ENCODE measurements at places on chromosomes 2 and 18. TPM values are rescaled to one million over a fixed set of nuclear protein-coding genes. Genes with fewer than 3 reads are reported as not detected.

- no peak for DNase-seq
Observed at GRCh38 chr2:30713698-30714097, 93.5 kb downstream of the CAPN13 start.

- DNase-seq: no peak
Observed at GRCh38 chr2:1049691-1050090, 99.0 kb downstream of the SNTG2 start.

- no peak for DNase-seq
Observed at GRCh38 chr2:131023758-131024157, 69.5 kb downstream of the FAM168B start.

- DNase-seq: no peak
Observed at GRCh38 chr2:148028781-148029180, 7.9 kb downstream of the MBD5 start.

- no peak for DNase-seq
Observed at GRCh38 chr2:30201990-30202389, 29.3 kb upstream of the LBH start.

DNA sequence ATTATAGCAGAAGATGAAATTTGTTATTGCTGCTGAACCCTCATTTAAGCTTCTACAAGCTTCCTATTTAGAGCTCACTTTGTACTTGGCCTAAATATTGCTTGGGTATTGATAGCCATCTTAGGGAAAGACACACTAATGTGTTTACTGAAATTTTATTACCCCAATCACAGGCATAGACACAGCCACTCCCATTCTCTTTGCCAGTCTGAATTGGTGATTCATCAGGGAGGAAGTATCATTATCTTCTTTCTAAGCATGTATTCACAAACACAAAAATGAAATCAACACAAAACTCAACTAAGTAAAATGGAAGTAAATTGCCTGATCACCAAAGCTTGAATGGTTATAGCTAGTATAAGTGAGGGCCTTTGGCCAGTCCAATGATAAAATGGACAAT, 666.3 kb downstream of the TSN start:
- no peak for DNase-seq

- DNase-seq: no peak
Observed at GRCh38 chr2:11863103-11863502, 116.7 kb downstream of the LPIN1 start.

Gene DPYSL5
- polyA plus RNA-seq: not detected

GRCh38 chr2:144833075-144833637, 313.2 kb upstream of the ZEB2 start:
- DNase-seq: no peak

- no peak for DNase-seq
Observed at GRCh38 chr2:47218899-47219525, 63.9 kb upstream of the STPG4 start.

Gene SCYGR5
- not detected for polyA plus RNA-seq

DNA sequence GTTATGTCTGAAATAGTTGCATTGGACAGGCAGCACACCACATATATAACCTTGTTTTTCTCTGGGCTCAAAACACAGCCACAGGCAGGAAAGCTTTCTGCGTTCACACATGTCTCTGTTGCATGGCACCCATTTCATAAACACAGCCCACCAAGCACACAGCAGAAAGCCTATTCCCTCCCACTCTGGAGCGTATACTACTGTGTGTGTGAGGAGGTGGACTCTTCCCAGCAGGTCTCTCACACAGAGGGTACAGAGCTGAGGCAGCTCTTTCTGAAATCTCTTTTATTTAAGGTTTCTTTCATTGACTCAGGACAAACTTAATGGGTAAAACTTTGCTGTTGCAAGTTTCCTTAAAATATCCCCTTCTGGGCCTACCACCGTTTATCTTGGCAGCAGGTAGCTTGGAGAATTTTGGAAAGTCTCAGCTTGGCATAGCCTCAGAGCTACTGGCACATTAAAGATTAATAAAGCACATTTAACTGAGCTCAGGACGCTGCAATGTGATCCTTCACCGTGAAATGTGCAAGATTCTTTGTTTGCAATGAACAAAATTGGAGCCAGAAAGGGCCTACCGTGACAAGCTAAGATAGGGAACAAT, 105.1 kb upstream of the NCKAP5 start:
- DNase-seq: no peak

Gene SERPINB12
- 0.05 TPM for polyA plus RNA-seq

GRCh38 chr2:62452701-62453454, 53.1 kb downstream of the TMEM17 start:
- DNase-seq: peak; percentile 62

DNA sequence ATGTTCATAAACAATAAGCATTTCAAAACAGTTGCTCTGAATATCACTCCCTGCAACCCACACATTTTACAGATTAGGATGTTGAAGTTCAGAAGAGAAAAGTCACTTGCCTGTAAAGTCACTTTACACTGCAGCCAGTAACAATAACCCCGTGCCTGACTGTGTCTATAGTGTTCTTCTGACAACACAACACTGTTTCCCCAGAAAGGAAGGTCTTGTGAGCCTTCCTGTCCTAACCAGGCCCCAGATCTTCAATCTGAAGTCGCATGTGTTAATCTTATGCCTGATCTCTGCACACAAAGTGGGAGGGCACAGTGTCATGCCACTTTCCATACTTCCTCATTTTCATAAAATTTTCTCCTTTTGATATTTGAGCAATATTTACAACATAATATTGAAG, 120.2 kb downstream of the FEZ2 start:
- DNase-seq: no peak

DNA sequence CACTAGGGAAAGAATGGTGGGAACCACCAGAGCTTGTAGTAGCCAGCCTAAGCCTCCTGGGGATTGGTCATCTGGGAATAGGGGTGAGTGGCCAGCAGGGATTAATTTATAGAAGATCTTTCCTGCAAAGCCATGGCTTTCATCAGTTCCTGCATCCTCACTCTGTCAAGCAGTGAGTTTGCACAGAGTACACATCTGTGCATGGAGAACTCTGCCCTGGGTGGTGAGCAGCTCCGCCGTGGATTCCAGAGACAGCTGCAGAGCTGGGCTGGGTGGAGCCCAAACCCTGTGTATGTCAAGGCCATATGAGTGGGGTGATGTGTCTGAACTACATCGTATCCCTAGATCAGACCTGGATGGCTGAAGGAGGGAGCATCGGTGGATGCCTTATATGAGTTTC, 182.2 kb downstream of the GLI2 start:
- DNase-seq: no peak

Gene PKDCC
- 0.05 TPM for polyA plus RNA-seq

Gene MC2R
- not detected for polyA plus RNA-seq

DNA sequence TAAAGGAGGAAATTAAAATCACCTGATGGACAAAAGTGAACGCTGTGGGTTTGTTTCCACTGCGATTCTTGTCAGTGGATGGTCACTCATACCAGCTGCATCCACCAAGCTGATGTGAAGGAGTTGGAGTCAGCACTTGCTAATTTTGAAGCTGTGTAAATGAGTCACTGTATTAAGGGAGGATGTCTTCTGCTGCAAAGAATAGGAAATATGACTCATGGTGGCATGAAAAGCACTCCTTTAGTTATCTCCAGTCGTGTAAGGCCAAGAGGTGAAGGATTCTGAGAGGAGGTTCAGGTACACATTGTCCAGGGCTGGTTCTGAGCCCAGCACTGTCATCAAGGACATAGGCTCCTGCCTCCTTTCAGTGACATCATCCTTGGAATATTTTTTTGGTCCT, 71.7 kb upstream of the SKOR2 start:
- DNase-seq: no peak

DNA sequence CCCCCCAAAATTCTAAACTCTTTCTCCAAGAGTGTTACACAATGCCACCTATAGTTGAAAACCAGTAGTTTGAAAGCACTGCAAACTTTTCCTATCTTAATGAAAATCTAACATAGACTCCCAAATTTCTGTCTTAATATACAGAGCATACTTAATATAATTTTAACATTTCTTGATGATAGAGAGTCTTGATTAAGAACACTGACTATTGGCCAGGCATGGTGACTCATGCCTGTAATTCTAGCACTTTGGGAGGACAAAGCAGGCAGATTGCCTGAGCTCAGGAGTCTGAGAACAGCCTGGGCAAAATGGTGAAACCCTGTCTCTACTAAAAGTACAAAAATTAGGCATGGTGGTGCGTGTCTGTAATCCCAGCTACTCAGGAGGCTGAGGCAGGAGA, 34.2 kb downstream of the ASXL2 start:
- no peak for DNase-seq

Gene TMEM247
- polyA plus RNA-seq: not detected

DNA sequence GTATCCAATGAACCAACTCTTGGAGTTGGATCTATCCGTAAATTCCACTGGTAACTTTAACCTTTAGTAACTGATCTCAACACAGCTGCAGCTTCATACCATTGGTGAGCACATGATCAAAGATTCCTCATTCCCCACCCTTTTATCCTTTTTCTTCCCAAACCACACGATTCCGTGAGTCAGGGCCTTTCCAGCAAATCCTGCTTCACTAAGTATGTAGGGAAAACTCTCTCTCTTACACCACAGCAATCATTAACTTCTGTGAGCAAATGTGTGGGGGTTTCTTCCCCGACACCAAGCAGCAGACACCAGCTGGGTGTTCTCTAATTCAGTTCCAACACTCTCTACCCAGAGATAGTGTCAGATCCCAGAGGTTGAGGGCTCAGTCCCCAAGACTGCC, 23.5 kb downstream of the ELP2 start:
- DNase-seq: no peak

Gene TUBA4B
- polyA plus RNA-seq: 0.08 TPM

DNA sequence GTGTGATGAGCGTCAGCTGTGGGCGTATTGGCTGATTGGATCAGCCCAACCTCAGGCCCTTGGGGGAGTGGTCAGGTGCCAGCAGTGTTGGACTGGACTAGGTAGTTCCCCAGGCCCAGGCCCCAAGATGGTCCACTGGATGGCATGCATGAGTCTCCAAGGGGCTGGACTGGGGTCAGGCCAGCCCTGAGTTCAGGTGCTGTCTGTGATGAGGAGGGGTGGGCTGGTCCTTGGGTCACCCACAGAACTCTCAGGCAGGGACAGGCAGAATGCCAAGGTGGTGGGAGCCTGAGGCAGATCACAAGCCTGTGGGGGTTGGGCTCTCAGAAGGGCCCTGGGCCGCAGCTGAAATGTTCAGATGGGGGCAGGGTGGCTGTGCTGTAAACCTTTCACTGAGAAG, 59.5 kb upstream of the THUMPD2 start:
- no peak for DNase-seq

GRCh38 chr18:13264091-13265007, 45.8 kb downstream of the LDLRAD4 start:
- no peak for DNase-seq

GRCh38 chr2:113245276-113245711, 33.4 kb downstream of the PAX8 start:
- no peak for DNase-seq

DNA sequence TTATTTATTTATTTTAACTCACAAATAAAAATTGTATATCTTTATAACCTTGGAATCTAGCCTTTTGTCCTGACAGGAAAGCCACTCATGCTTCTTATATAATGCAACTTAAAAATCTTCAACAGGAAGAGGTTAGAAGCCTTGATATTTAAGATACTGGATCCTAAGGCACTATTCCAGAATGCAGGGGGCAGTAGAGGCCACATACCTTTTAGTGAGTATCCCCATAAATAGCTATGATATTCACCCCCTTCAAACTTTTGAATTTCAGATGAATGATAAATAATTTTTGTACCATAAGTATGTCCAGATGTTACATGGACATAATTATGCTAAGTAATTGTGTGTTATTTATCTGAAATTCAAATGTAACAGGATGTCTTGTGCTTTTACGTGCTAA, 592.7 kb upstream of the VRK2 start:
- no peak for DNase-seq

Gene ERFE
- 0.27 TPM for polyA plus RNA-seq

DNA sequence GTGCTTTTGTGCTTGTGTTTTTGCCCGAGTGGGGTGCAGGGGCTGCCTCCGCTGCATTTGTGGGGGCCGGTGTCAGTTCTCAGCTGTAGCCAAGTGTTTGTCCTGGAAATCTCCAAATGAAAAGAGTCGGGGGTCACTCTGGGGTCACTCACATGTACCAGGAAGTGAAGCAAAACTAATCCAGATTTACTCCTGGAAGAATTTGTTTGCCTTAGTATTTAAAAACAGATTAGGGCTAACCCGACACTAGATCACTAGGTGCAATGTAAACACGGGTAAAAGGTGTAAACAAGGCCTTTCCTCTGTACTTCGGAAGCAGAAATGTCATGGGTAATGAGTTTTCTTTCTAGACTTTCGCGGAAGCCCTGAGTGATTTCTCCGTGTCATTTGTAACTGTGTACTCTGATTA, 50.3 kb downstream of the GBX2 start:
- no peak for DNase-seq

Gene DES
- polyA plus RNA-seq: not detected

GRCh38 chr2:11430729-11431128, 35.2 kb downstream of the E2F6 start:
- peak; percentile 44 for DNase-seq

Gene FAM136A
- 21.3 TPM for polyA plus RNA-seq

- DNase-seq: no peak
Observed at GRCh38 chr2:68251855-68252399, 405 bp downstream of the PPP3R1 start.

DNA sequence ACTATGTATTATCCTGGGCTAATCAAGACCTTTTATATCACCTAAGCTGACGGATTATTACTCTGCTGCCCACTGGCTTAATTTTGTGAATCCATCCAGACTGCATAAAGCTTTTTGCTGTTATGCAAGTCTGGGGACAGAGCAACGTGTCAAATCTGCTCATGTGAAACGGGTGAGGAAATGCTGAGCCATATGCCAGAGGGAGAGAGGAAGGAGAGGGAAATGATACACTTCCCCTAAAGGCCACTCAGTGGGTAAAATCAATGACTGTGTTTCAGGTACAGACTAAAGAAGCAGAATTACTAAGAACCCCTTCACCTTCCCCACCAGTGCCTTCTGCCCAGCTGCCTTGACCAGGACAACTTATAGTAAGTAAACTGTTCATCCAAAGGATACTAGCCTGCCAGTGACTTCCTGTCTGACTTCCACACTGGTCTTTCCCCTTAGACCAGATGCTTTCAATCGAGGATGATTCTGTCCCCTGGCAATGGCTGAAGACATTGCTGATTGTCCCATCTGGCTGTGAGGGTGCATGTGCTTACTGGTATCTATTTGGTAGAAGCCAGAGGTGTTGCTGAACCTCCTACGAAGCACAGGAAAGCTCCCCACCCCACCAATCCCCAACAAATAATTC, 43.0 kb downstream of the STAT1 start:
- DNase-seq: no peak

GRCh38 chr2:235640926-235641723, 147.3 kb downstream of the AGAP1 start:
- no peak for DNase-seq

DNA sequence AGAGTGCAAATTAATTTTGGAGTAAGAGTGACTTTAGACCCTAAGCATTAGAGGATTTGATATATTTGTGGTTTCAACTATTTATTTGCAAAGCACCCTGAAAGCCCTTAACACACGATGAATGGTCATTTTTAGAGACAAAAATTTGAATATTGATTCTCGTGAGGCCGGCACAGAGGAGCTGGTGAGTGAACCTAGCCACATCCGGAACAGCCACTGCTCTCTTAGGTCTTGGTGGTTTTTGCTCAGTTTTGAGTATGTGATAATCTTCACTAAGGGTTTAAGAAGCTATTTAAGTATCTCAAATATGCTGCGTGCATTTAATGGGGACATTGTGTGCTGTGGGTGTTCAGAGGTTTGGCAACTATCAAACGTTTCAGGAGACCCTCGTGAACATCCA, 204.8 kb downstream of the TSN start:
- no peak for DNase-seq

Gene SLC39A6
- 145 TPM for polyA plus RNA-seq

Data from keratinocyte (primary cell).